ENCODE measurements at places on chromosomes 6 and 20. TPM values are rescaled to one million over a fixed set of nuclear protein-coding genes. Genes with fewer than 3 reads are reported as not detected.

The TREML2 gene
- total RNA-seq = 5.5 TPM

The BPIFB3 gene
- not detected for total RNA-seq

The TGM3 gene
- not detected for total RNA-seq

The NPBWR2 gene
- not detected for total RNA-seq

The SIGLEC1 gene
- total RNA-seq = 0.12 TPM

The BCAS1 gene
- 0.70 TPM for total RNA-seq

The MATN4 gene
- total RNA-seq = not detected

GRCh38 chr6:24908650-24909035 is 27.1 kb downstream of the RIPOR2 start:
- H3K27ac ChIP-seq = peak overlapping the region; percentile 79
- H3K4me3 ChIP-seq = no peak overlapping the region
- no peak for DNase-seq

DNA sequence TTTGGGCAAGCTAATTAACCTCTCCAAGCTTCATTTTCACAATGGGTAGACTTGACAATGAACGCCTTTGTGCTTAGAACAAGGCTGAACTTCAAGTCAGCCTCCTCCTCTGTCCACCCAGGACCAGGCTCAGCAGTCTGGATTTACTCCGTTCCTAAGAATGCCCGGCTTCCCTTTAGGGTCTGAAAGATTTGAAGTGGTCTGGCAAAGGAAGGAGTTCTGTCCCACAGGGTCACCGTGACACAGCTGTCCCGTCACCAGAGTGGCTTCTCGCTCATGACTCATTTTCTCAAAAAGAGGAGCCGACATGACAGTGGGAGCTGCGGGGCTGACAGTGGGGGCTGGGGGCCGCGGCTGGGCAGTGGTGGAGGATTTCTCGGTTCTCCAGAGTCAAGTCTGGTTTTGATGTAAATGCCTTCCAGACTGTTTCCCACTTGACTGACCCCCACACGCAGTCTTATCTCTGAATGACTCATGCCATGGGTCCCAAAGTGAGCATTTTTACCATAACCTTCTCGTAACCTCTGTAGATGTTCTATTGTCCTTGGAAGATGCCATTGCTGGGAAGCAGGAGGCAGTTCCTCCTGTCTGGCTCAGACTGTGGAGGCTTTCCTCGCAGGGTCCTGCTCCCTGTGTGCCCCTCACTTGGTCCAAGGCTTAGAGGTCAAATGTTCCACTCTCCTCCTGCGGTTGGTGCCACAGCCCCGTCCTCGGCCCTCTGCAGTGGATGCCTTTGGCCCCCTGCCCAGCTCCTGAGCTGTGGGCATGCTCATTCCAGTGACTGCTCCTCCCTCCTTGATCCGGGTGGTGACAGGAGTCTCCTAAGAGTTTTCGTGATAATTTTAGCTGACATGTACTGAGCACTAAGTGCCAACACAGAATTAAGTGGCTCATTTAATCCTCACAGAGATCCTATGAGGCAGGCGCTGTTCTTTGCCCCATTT is 253.1 kb downstream of the FNDC1 start:
- H3K27me3 ChIP-seq = peaks cover 24% of the 10 kb centered on the region
- no peak overlapping the region for H3K4me3 ChIP-seq
- no peak for DNase-seq
- H3K36me3 ChIP-seq = no peaks in the 10 kb centered on the region

DNA sequence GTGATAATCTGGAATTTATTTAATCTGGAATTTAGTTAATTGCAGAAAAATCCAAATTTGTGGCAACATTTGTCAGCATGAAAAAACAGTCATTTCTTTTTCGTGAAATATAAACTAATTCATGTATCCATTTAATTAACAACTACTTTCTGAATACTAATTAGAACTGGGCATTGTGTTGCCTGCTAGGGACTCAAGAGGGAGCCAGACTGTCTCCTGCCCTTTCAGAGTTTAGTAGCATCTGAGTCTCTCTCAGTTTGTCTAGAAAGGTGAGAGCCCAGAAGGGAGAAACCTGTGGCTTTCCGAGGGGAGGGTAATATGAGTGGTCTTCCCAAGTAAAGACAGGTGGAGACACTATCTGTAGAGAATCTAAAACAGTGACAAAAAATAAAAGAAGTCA is 210.9 kb upstream of the HDDC2 start:
- H3K27me3 ChIP-seq = no peaks in the 10 kb centered on the region
- H3K4me3 ChIP-seq = no peak overlapping the region
- DNase-seq = no peak
- no peaks in the 10 kb centered on the region for H3K4me1 ChIP-seq
- no peaks in the 10 kb centered on the region for H3K36me3 ChIP-seq
- H3K27ac ChIP-seq = no peak overlapping the region

GRCh38 chr20:38635721-38636288 is 34.2 kb downstream of the ARHGAP40 start:
- H3K36me3 ChIP-seq = no peaks in the 10 kb centered on the region
- H3K27me3 ChIP-seq = peaks cover 41% of the 10 kb centered on the region
- no peak overlapping the region for H3K27ac ChIP-seq
- H3K4me1 ChIP-seq = peaks cover 5% of the 10 kb centered on the region
- no peak for DNase-seq

DNA sequence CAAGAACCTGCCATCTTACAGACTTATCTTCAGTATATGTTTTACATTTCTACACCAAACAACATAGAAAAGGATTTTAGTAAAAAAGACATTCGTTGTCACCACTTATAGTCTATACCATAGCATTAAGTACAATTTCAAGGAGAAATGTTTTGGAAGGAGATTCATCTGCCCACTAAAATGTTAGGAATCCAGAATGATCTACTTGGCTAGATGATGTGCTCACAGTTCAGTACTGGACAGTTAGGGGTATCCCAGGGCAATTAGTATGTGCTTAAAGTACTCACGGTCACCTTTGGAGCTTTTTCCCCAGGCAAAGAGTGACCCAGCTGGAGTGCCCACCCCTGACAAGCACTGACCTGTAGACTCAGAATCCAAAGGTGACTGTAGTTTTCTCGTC is 222.9 kb downstream of the SLC24A3 start:
- no peaks in the 10 kb centered on the region for H3K4me1 ChIP-seq
- H3K4me3 ChIP-seq = no peak overlapping the region
- no peak overlapping the region for H3K27ac ChIP-seq
- H3K36me3 ChIP-seq = no peaks in the 10 kb centered on the region
- DNase-seq = no peak

GRCh38 chr6:23413327-23414050 is 712.5 kb upstream of the NRSN1 start:
- H3K36me3 ChIP-seq = no peaks in the 10 kb centered on the region
- DNase-seq = no peak
- H3K4me3 ChIP-seq = no peak overlapping the region
- no peaks in the 10 kb centered on the region for H3K4me1 ChIP-seq
- H3K27ac ChIP-seq = no peak overlapping the region

- H3K27ac ChIP-seq = no peak overlapping the region
- H3K4me3 ChIP-seq = no peak overlapping the region
- H3K4me1 ChIP-seq = no peaks in the 10 kb centered on the region
- H3K27me3 ChIP-seq = no peaks in the 10 kb centered on the region
- H3K36me3 ChIP-seq = no peaks in the 10 kb centered on the region
- no peak for DNase-seq
Observed at GRCh38 chr6:132934496-132934895, 120.1 kb downstream of the RPS12 start.

GRCh38 chr20:8601542-8601912 is 467.4 kb upstream of the PLCB4 start:
- no peaks in the 10 kb centered on the region for H3K4me1 ChIP-seq
- H3K4me3 ChIP-seq = no peak overlapping the region
- H3K27me3 ChIP-seq = no peaks in the 10 kb centered on the region
- no peak overlapping the region for H3K27ac ChIP-seq

- H3K36me3 ChIP-seq = no peaks in the 10 kb centered on the region
- no peaks in the 10 kb centered on the region for H3K4me1 ChIP-seq
- H3K27me3 ChIP-seq = no peaks in the 10 kb centered on the region
- H3K4me3 ChIP-seq = no peak overlapping the region
- no peak for DNase-seq
- H3K27ac ChIP-seq = no peak overlapping the region
Observed at GRCh38 chr6:81933089-81933488, 180.6 kb upstream of the TENT5A start.

- H3K27ac ChIP-seq = no peak overlapping the region
- no peak for DNase-seq
- H3K4me3 ChIP-seq = no peak overlapping the region
- no peaks in the 10 kb centered on the region for H3K36me3 ChIP-seq
Observed at GRCh38 chr20:31474097-31474436, 860 bp downstream of the DEFB124 start.

- no peaks in the 10 kb centered on the region for H3K27me3 ChIP-seq
- H3K27ac ChIP-seq = no peak overlapping the region
- no peak for DNase-seq
- H3K4me3 ChIP-seq = no peak overlapping the region
- H3K4me1 ChIP-seq = no peaks in the 10 kb centered on the region
Observed at GRCh38 chr6:144006736-144007477, 1.2 kb downstream of the PLAGL1 start.

GRCh38 chr6:42079941-42080464 is 29.7 kb downstream of the TAF8 start:
- H3K27ac ChIP-seq = no peak overlapping the region
- no peak for DNase-seq
- H3K4me1 ChIP-seq = no peaks in the 10 kb centered on the region
- H3K4me3 ChIP-seq = no peak overlapping the region
- peaks cover 36% of the 10 kb centered on the region for H3K36me3 ChIP-seq
- no peaks in the 10 kb centered on the region for H3K27me3 ChIP-seq

DNA sequence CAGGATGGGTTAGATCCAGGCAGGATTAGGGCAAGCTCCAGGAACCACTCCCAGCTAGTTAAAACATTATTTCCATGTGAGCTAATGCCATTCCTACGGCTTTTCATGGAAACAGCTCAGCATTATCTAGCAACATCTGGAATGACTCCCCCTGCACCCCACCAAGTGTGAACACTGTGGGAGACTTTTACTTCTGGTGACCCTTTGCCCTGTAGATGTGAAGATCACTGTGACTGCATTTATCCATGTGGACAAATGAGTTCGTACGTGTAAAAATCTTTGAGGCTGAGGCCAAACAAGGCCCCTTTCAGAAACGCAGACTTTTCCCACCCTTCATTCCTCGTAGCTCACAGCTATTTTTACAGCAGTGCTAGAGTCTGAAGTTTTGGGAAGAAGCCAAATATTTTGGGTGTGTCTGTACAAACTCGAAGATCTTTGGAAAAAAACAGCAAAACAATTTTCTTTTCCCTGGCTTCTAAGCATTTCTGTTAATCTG is 221.8 kb upstream of the SOX4 start:
- H3K36me3 ChIP-seq = no peaks in the 10 kb centered on the region
- H3K4me1 ChIP-seq = no peaks in the 10 kb centered on the region
- H3K4me3 ChIP-seq = no peak overlapping the region
- DNase-seq = no peak
- H3K27me3 ChIP-seq = no peaks in the 10 kb centered on the region

- H3K36me3 ChIP-seq = no peaks in the 10 kb centered on the region
- no peak overlapping the region for H3K27ac ChIP-seq
- H3K4me1 ChIP-seq = peaks cover 13% of the 10 kb centered on the region
- no peak for DNase-seq
- no peak overlapping the region for H3K4me3 ChIP-seq
- peaks cover 15% of the 10 kb centered on the region for H3K27me3 ChIP-seq
Observed at GRCh38 chr20:50297498-50298376, 107.1 kb downstream of the CEBPB start.

DNA sequence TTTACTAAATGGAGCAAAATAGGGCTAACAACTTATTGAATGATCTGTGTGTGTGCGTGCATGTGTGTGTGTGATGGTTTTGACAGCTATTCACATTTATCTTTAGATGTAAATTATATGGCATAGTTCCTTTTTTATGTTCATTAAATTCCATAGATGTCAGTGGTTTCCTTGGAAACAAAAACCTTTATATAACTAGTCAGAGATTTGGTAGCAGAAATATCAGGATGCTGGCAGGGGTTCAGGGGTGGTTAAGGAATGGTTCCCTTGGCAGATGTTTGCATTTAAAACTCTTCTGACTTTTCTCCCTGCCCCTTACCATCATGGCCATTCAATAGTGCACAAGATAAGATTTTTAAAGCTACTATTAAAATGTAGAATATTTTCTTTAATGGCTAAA is 256.6 kb downstream of the PLCB1 start:
- no peaks in the 10 kb centered on the region for H3K36me3 ChIP-seq
- no peaks in the 10 kb centered on the region for H3K4me1 ChIP-seq
- no peaks in the 10 kb centered on the region for H3K27me3 ChIP-seq
- no peak overlapping the region for H3K4me3 ChIP-seq

DNA sequence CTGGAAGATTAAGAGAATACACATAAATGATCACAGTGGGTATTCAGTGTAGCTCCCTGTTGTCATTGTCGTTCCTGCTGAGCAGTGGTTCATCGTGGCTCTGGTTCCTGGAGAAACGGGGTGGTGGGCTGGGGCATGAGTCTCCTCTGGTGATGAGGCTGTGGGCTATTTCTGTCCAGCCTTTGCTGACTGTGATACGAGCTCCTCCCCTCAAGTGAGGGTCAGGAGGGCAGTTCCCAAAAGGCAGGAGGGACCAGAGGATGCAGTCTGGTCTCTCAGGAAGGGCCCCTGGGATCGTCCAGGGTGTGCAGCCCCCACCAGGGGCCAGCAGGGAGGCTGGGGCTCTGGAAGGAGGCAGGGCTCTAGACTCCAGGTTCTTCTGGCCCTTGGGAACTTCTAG is 31.1 kb upstream of the DLGAP4 start:
- no peaks in the 10 kb centered on the region for H3K27me3 ChIP-seq
- no peak for DNase-seq
- no peaks in the 10 kb centered on the region for H3K36me3 ChIP-seq
- H3K4me1 ChIP-seq = no peaks in the 10 kb centered on the region
- H3K27ac ChIP-seq = no peak overlapping the region
